ENCODE measurements at places on chromosomes 7 and 10.

GRCh38 chr10:27099448-27099847 lies 846 bp downstream of the ANKRD26 start:
- no peak for DNase-seq

DNA sequence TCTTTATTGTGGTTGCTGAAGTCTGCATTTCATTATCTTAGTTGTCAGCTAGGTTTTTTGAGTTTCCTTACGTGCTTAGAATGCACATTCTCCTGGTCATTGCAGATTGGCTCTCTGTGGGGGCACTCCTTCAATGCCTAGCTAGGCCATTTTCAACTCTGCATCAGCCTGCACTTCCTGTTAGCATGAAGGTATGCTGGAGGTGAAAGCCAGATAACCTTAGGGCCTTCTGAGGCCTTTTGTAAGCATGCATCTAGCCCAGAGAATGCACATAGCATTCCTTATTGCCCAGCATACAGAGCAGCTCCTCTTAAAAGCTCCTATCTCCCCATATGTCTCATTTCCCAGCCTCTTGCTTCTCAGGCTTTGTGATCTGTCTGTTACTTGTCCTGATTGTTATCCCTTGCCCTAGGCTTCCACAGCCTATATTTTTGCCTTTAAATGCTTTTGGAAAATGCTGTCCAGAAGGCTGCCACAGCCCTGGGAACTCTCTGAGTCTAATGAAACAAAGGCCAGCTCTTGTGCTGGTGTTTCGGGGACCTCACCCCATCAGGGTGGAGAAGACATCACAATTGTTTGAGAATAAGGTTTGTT lies 108.1 kb upstream of the IGFBP3 start:
- no peak for DNase-seq

- no peak for DNase-seq
These were observed 62.9 kb upstream of the MKRN1 start for GRCh38 chr7:140542228-140542603.

DNA sequence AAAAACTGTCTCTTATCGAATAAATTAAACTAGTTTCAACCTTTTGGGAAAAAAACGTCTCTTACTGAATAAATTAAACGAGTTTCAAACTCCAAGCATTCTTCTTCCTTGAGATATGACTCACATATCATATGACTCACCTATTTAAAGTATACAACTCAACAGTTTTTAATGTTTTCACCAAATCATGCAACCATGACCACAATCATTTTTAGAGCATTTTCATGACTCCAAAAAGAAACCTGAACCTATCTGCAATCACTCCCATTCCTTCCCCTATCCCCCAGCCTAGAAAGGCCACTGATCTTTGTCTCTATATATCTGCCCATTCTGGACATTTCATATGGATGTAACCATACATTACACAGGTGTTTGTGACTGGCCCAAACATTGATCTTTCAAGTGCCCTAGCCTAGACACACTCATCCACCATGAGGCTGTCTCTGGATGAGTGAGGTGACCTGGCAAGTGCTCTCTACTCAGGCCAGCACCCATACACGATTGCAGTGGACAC lies 115.3 kb downstream of the PIP4K2A start:
- no peak for DNase-seq

DNA sequence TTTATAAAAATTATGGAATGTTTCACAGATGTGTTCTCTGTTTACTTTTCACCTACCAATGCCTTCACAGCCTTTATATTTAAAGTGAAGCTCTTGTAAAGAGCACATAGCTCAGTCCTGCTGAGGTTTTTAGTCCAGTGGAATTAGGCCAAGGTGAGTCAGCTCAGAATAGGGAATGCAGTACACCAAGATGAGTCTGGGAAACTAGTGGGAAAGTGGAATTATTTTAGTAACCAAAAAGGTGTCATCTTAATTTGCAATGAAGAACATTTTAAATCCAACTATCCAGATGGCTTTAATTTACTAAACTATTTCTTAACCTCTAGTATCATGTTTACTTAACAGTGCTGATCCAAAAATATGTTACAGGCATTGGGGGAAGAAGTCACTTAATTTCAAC lies 236.3 kb upstream of the CTBP2 start:
- DNase-seq: no peak

DNA sequence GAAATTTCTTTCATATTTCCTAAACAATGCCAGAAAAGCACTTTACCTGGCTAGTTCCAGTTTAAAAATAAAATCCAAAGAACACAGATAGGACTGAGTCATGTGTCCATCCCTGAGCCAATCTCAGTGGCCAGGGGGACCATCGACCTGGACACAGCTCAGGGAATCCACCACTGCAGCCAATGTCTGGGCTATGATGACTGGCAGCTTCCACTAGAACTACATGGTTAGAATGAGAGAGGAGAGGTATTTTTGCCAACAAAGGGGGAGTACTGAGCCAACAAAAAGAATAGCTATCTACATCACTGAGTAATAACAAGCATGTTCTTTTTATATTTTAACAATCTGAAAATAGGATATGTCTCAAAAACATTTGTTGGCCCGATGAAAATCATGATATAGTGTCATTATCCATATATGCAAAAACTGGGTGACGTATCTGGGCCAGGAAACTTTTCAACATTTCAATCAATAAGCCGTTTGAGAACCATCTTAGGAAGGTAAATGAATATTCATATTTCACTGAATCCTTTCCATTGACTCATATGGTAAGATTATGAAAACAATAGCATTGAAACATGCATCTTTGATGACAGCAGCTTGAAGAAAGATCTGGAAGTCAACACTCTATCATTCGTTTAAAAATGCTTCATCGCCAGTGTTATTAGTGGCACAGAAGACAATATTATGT lies 104.0 kb downstream of the TPK1 start:
- DNase-seq: no peak

GRCh38 chr10:113059371-113059780 lies 109.3 kb downstream of the TCF7L2 start:
- no peak for DNase-seq

- DNase-seq: no peak
These were observed 17.4 kb upstream of the IGF2BP3 start for GRCh38 chr7:23487670-23488069.

DNA sequence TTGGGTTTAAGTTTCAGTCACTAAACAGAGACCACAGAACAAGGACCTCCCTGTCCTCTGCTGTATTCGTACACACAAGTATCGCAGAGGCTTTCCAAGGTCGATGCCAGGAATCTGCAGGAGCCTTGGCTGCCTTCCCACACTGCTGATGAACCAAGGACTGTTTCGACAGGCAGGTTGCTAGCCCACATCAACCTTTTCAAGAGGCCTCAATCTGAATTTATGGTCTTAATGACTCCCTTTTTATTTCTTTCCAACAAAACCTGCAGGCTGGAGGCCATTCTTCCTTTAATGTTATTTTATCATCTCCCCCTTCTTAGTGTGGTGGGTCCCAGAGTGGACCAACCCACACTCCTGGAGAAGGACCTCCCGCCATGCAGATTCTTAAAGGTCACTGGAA lies 45.6 kb downstream of the JCAD start:
- no peak for DNase-seq

DNA sequence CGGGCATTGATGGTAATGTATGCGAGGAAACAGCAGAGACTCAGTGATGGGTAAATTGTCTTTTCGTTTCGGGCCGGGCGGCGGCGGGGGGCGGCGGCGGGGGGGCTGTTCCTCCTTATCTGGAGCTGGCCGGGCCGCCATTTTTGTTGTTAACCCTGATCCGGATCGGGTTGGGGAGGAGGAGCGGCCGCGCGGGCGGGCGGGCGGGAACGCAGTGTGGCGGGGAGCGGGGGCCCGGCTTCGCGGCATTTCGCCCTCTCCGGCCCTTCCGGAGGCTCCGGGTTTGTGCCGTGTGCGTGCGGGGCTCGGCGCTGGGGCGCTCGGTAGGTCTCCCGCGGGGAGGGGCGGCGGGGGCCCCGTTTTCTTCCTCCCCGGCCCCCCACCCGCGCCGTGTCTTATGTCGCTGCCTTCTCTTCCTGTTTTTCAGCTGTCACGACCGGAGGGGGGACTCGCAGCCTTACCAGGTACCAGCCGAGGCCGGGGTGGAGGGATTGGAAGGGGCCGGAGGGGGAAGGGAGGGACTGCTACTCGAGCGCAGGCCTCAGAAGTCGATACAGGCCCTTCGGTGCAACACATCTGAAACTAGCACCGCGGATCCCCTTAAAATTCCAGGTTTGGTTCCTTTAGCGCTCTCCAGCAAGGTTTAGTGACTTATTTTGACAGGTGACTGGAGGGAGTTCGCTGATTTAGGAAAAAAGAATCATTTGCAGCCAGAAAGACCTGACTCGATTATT lies 820 bp downstream of the WAC start:
- peak; percentile 70 for DNase-seq

GRCh38 chr10:82969405-82969804 lies 1094.4 kb downstream of the NRG3 start:
- DNase-seq: no peak

GRCh38 chr10:46215426-46215825 lies 71.4 kb upstream of the ANTXRL start:
- DNase-seq: no peak

- no peak for DNase-seq
These were observed 72.6 kb downstream of the AHR start for GRCh38 chr7:17370901-17371585.

GRCh38 chr7:92647011-92647625 lies 56.9 kb upstream of the FAM133B start:
- DNase-seq: no peak

DNA sequence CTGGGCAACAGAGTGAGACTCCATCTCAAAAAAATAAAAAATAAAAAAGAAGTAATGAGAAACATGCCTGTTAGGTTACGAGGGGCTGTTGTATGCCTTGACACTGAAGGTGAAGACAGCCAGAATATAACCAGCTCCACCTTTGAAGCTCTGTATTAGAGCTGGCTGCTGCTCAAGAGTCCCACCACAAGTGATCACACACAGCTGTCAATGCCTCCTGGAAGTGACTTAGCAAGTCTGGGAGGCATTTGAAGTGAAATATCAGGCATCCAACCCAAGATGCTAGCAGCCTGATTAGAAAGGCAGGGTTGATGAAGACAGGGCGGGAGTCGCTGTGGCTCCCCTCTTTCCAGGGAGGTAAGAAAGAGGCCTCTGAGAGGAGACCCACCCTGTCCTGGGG lies 34.1 kb upstream of the INPP5F start:
- DNase-seq: no peak

DNA sequence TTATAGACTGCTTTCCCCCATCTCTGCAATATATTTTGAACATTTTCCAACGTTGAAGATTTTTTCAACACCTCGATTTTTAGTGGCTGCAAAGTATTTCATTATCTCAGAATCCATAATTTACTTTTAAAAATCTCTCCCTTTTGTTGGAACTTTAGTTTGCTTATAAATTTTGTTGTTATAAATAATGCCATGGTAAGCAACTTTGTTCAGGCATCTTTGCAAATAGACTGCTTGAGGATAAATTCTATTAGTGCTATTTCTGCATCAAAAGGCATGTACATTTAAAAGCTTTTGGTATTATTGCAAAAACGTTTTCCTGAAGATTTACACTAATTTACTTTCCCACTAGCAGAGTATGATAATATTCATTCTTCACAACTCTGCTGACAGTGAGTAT lies 79.4 kb downstream of the TMEM178B start:
- DNase-seq: no peak

DNA sequence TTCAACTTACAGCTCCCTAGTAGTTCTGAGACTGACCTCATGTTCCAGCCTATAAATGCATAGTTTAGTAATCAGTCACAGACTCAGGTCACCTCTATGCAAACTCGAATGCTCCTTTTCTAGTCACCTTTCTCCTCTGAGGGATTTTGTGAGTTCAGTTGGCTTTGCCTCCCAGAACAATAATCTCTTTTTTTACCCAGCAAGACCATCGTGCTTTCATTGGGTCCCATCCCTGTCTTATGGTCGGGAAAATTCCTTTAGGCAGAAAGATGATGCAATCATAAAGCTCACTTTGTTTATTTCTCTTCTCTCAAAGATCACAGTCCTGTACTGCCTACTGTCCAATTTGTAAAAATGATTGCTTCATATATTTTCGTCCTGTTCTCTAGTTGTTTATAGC lies 38.4 kb downstream of the TWIST1 start:
- no peak for DNase-seq

DNA sequence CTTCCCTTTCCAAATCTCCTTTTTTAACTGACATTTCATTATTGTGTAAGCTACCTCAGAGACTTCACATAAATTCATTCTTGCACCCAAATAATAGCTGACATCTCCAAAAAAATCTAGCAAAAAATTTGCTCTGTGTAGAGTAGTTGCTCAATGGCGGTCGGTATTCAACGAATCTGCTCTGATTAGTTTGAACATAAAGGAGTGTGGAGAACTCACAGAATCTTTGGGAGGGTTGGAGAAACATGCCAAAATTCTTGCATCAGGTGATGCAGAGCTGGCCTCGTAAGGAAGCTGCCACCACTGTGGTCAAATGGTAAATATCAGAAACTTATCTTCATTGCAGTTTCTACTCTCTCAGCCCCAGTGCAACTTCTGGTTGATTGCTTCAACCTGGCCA lies 201.2 kb upstream of the MDFIC start:
- no peak for DNase-seq

- no peak for DNase-seq
These were observed 29.2 kb downstream of the ELMO1 start for GRCh38 chr7:37419496-37419895.

DNA sequence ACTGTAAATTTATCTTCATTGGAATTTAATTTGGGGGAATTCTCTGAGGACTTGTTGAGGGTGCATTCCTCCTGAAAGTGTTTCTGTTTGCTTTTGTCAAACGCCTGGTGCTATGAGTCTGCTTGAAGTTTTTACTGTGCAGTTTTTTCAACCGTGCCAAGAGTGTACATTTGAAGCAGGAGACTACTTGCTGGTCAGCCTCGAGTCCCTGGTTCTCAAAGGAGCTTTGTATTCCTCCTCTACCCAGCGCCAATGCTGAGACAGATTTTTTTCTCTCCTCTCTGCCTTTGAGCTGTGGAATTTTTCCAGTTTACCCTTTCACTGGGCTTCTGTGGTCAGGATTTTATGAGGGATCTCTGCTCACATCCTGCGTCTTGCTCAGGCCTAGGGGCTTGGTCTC lies 62.1 kb downstream of the NPY start:
- DNase-seq: no peak

- DNase-seq: no peak
These were observed 12.6 kb downstream of the FAM200A start for GRCh38 chr7:99539213-99539811.

DNA sequence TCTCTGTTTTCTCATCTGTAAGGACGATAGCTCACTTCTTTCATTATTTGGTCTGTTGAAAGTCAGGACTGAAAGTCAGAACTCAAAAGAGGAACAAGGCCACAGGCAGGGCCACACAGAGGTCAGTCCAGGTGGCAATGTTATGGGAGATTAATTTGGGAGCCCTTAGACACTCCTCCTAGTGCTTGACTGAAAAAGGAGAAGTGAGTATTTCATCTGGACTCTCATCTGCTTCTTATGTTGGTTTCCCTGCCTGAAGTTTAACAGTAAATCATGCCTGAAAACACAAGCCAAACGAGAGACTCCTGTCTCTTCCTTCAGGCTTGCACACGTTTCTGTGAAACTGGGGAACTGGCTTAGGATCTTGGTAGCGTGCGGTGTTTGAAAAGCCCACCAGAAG lies 248.5 kb downstream of the BUB3 start:
- peak; percentile 2 for DNase-seq

- no peak for DNase-seq
These were observed 94.1 kb upstream of the ZNF800 start for GRCh38 chr7:127486654-127487053.

Measured in CD4-positive, alpha-beta T cell treated with Interleukin-1 beta for 1 hour (primary cell).